ENCODE measurements at places on chromosomes 3 and 15.

- DNase-seq = no peak
Measured at GRCh38 chr3:99246010-99246654, 344.6 kb upstream of the DCBLD2 start.

- DNase-seq = no peak
Measured at GRCh38 chr15:95594496-95594895, 736.0 kb upstream of the NR2F2 start.

DNA sequence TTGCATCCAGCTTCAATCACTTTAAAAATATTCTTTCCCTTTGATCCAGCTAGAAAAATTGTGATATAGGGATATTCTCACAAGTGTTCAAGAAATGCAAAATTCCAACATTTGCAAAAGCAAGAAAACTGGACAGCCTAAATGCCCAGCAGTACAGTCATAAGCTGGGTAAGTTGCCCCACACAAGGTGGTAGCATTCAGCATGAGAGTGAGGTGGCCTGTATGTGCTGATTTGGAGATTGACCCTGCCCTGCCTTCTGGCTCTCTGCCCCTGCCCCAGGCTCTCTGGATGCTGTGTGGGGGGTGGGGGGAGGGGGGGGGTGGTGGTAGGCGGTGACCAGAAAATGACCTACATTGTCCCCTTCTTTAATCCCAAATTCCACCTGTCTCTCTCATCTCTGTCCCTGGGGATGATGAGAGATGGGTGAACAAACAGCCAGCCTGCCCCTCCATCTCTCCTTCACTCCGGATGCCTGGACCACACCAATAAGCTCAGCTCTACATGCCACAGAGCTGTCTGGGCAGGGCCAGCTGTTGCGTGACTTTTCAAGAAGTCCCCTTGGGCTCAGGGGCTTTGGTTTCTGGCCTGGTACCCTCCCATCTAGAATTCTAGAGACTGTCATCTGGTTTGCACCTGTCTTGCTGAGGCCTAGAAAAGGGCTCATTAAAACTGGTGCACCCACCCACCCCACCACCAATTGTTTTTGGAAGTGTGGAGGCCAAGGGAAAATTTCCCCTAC is 42.2 kb downstream of the SLC28A1 start:
- DNase-seq = no peak

GRCh38 chr3:89449086-89449485 is 341.7 kb downstream of the EPHA3 start:
- no peak for DNase-seq

GRCh38 chr3:45597171-45597570 is 2.6 kb downstream of the LIMD1 start:
- no peak for DNase-seq

DNA sequence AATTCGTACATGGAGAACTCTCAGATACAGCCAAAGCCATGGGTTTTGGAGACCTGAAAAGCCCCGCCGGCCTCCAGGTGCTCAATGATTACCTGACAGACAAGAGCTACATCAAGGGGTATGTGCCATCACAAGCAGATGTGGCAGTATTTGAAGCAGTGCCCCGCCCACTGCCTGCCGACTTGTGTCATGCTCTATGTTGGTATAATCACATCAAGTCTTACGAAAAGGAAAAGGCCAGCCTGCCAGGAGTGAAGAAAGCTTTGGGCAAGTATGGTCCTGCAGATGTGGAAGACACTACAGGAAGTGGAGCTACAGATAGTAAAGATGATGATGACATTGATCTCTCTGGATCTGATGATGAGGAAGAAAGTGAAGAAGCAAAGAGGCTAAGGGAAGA is 23.5 kb downstream of the MYO5A start:
- DNase-seq = no peak

DNA sequence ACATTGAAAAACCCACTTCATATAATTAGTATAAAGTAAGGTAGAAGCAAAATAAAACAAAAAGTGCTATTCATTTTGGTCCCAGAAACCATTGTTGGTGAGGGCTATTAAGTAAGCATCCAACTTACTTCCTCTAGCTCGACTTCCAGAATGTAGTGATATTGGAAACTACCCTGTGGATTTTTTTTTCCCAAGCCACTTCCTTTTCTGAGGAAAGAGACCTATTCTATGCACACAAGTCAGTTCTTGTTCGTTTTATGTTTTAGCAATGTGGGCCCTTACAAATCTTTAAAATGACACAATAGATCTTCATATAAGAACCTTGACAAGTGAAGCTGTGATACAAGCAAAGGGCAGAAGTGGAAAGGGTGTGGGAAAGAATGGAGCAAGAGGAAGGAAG is 402.0 kb upstream of the TBL1XR1 start:
- DNase-seq = no peak

DNA sequence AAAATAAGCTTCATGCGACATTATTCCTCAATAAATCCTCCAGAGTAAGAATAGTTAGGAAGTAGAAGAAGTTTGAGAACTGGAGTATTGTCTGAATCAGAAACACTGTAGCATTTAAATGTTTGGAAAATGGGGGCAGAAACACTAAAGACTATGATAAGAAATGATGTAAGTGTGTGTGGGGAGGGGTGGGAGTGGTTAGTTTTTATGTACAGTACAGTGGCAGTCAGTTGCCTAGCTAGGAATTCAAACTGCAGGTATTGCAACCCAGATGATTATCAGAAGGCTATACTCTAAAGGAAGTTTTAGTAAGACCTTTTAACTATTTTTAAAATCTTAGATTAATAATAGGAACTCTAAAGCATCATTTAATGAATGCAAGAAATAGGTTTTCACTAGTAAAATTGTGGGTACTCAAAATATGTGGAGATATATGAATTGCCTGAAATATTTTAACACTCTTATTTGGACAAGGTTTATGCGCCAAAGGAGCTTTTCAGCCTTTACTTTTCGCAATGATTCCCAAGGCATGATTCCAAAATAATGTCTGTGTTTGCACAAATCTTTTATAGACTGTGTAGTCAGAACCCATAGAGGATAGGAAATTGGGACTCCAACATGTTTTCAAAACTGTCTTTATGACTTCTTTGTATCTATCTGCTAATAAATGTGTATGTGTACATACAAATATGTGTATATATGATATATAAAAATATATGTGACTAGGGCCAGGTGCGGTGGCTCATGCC is 8.0 kb upstream of the CCDC50 start:
- no peak for DNase-seq

- DNase-seq = no peak
Measured at GRCh38 chr3:48475188-48475587, 28.7 kb downstream of the ATRIP start.

- DNase-seq = no peak
Measured at GRCh38 chr15:27701014-27701413, 398.1 kb downstream of the OCA2 start.

GRCh38 chr15:82540055-82540983 is at the start of gene RPS17:
Gene RPS17, minus strand, starts transcription at chr15:82540457. Its CDS starts 29 bp downstream, at chr15:82540428.
- DNase-seq = no peak

DNA sequence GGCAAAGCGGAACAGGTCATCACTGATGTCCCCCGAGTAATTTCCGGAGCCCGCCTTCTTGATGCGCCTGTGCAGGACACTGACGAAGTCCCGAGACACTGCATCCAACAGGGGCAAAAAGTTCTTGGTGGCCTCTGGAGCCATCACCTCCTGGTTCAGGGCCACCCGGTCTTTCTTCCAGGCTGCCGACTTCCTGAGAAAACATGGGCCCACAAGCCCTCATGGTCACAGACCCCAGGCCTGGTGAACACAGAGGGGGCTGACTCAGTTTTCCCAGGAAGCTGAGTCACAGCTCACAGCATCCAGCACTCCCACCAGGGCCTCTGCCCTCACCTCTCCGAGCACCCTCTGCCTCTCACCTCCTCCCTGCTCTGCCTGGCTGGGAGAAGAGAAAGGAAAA is 22.4 kb downstream of the CYP11A1 start:
- DNase-seq = no peak

Data from NCI-H2081 (cell line).